ENCODE measurements at places on chromosomes 12 and 14. TPM values are rescaled to one million over a fixed set of nuclear protein-coding genes. Genes with fewer than 3 reads are reported as not detected.

The NPAS3 gene
- 0.52 TPM for total RNA-seq

DNA sequence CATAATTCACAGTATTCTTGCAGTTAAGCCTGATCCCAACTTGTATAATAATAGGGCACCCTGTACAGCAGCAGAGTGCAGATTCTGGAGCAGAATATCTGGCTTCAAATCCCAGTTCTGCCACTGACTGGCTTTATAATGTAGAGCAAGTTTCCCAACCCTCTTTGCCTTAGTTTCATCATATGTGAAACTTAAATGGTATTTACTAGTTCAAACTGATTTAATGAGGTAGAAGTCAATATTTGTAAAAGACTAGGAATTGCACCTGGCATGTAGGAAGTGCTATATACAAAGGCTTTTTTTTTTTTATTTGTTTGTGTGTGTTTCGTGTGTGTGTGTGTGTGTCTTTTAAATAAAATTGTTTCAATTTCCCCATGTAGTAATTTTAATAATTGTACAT is 125.9 kb downstream of the CCER1 start:
- ATAC-seq: no peak

The FIGNL2 gene
- total RNA-seq: 2.9 TPM

The RHOJ gene
- 0.36 TPM for total RNA-seq

The CD4 gene
- 1.4 TPM for total RNA-seq

- ATAC-seq: no peak
Measured at GRCh38 chr14:35342489-35343010, 50.4 kb downstream of the PSMA6 start.

DNA sequence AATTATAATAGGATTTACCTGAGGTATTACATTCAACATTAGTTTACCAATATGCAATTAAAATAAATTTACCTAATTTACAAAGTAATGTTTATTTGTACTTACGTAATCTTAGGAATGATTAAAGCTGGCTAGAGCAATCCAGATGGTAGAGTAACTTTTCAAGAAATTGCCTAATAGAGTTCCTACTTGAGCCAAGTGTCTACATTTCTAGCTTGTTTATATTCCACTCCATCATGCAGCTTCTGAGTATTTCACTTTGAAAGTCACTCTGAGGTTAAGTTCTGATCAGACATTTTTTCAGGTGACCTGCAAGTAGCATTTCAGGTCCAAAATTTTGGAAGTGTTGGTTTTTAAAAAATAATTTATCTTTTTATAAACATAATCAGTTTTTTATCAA is 1080.7 kb downstream of the TRHDE start:
- no peak for ATAC-seq

DNA sequence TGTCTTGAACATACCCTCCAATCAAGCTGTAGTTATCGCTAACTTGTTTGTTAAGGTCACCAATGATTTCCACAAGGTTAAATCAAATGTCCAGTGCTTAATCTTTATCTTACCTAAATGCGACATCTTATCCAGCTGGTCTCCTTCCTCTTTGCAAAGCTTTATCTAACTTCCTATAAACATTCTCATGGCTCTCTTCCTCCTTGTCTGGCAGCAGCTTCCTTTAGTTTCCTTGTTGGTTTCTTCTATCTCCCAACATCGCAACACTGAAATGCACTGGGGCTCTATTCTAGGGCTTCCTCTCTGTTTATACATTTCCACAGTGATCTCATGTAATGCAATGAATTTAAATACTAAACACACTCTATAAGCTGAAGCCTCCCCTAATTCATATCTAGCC is 28.7 kb downstream of the UBE2N start:
- ATAC-seq: no peak

The KLRC1 gene
- 0.24 TPM for total RNA-seq

DNA sequence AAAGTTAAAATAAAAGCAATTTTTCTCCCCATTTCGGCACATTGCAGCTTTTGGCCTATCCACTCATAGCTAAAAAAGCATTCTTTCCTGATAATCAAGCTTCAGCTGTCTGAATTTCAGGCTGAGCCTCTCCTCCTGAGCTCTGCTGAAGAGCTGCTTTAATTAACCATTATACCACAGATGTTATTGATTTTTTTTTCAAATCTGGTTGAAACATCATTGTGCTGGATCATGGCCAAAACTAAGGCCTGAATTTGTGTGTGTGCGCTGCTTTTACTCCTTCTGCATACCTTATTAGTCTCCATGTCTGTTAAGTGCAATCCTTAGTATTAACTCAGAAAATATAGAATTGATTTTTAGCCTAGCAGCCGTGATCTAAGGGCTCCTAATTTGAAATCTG is 52.3 kb downstream of the MBIP start:
- no peak for ATAC-seq

DNA sequence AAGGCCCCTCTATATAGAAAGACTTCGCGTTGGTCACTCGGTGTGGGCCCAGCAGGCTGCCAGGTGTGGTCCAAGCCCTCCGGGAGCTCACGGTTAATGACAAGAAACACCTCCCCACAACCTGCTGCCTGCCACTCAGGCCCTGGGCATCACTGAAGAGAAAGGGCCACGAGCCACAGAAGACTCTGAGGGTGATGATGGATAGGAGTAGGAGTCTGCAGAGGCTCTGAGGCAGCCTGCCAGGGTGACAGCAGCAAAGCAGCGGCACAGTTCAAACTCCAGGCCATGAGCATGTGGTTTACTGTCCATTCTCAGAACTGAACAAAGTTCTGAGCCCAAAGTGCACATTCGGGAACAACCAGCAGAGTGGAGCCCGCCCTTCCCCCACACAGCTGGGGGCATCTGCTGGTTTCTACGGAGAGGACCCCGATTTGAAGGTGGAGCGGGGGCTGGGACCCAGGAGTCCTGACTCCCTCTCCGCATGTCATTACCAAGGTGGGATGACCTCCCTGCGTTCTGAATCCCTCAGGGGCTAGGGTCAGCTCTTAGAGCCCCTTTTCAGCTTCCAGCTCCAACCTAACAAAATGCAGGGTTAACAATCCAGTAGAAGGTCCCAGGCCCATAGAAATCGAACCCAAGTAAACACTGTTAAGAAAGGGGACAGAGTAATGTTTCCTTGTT is 65.8 kb downstream of the VWF start:
- ATAC-seq: no peak

GRCh38 chr12:114757684-114758325 is 73.8 kb upstream of the TBX3 start:
- no peak for ATAC-seq

GRCh38 chr12:46892034-46892705 is 66.4 kb upstream of the SLC38A4 start:
- no peak for ATAC-seq

The RFX4 gene
- 18.1 TPM for total RNA-seq

The CCDC196 gene
- 0.14 TPM for total RNA-seq

DNA sequence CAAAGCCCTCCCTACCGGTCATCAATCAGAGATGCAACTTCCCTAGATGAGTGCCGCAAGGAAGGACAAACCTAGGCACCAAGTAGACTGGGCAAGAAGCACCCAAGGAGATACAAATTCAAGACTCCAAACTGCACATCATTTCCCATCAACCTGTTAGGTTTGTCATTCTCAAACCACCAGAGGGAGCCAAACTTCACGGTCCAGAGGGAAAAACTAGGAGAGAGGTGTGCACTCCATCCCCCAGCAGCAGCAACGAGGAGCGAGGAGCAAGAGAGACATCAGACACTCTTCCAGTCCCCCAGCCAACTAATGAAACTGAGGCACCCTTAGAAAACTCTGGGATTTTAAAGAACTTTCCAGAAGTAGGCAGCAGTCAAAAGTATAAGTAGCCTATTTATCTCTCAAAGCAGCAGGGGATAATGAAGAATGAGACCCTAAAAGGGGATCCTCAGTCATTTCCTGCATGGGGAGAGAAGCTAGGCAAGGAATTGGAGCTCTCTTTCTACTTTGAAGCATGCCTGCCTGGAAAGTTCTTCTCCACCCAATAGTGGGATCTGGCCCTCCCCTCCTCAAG is 37.0 kb upstream of the NT5DC3 start:
- ATAC-seq: peak; percentile 90

DNA sequence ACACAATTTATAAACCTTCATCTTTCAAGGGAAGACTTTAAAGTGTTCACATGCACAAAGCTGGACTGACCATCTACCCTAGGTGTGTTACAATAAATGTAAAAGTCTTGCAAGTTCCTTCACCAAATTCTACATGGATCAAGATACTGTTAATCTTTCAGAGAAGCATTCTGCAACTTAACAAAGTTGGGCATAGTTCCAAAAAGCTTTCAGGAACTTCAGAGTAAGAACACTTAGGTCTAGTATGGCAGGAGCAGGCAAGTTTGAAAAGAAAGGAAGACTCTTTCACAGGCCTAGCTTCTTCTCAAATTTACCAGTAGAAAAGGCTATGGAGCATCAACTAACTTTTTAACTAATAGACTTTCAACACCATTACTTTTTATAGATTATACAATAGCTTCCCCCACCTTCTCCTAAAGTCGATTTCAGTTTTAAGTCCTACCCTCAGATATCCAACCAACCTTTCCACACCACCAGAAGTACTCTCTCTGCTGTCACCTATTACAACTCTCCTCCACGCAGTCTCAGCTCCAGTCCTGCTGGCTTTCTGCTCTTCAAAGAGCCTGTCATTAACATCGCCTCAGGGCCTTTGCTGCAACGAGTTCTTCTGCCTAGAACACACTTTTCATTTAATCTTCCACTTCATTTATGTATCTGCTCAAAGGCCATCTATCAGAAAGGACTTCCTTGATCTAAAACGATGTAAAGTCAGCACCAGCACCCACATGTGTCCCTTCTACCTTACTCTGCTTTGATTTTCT is 333.9 kb downstream of the CEP128 start:
- ATAC-seq: no peak
